Spinal cord (tissue), 10 donors: ENCODE measurements at places on chromosomes 11 and 22.

GRCh38 chr11:9056467-9056866, 34.9 kb downstream of the SCUBE2 start:
- no peak for DNase-seq

DNA sequence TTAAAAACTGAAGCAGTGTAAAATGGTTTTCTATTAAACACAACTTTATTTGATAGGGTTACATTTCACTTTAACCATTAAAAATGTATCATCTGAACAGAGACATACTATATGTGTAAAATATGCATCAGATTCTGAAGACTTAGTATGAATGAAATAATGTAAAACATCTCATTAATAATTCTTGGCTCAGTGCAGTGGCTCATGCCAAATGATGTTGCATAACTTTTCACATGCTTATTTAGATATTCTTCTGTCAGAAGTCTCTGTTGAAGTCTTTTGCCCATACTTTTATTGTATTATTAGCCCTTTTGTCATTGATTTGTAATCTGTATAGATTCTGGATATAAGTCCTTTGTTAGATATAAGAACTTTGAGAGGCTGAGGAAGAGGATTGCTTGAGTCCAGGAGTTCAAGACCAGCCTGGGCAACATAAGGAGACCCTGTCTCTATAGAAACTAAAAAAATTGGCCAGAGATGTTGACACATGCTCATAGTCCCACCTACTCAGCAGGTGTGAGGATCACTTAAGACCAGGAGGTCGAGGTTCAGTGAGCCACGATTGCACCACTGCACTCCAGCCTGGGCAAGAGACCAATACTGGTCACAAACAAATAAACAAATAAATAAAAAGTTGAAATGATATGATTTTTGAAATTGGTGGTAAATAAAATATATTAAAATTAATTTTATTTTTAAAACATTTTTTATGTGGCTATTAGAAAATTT, 73.8 kb upstream of the PARVA start:
- no peak for DNase-seq

GRCh38 chr11:122156940-122157382, 40.9 kb upstream of the BLID start:
- peak; percentile 39 for DNase-seq

DNA sequence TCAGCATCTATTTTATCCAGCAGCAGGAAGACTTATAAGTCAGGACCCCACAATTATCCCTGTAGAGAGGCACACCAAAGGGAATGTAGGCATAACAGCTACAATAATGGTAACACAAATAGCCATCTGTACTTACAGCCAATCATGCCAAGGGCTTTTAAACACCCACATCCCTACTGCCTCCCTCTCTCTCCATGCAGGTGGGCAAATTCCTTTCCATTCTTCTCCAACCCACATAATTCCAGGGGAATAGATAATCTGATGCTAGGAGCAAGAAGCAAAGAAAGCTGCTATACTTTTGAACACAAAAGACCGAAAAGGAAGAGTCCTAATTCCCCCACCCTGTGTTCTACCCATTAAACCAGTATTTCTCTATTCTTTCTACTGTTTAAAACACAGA, 46.7 kb downstream of the RBFOX2 start:
- no peak for DNase-seq

DNA sequence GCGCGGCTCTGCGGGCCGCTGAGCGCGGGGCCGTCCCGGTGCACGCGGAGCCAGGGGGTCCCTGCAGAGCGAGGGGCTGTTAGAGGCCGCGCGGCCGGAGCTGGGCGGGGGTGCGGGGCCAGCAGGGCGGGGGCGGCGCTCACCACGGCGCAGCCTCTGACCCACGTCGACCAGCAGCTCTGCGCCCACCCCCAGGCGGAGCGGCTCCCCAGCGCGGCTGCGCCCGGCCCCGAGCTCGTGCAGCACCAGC, 385 bp upstream of the SCO2 start:
- DNase-seq: no peak

DNA sequence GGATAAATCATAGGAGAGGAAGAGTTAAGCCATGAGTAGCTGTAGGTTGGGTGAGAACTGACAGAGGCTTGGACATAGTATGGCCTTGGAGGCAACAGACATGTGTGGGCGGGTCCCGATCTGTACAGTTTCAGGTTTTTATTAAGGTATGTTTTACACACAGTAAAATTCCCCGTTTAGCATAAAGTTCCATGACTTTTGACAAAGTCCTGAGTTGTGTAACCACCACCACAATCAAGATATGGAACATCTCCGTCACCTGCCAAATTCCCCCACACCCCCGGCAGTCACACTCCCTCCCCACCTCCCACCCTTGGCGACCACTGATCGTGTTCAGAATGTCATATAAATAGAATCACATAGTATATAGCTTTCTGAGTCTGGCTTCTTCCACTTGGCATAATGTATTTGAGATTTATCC, 68.1 kb downstream of the GRIK4 start:
- DNase-seq: no peak

DNA sequence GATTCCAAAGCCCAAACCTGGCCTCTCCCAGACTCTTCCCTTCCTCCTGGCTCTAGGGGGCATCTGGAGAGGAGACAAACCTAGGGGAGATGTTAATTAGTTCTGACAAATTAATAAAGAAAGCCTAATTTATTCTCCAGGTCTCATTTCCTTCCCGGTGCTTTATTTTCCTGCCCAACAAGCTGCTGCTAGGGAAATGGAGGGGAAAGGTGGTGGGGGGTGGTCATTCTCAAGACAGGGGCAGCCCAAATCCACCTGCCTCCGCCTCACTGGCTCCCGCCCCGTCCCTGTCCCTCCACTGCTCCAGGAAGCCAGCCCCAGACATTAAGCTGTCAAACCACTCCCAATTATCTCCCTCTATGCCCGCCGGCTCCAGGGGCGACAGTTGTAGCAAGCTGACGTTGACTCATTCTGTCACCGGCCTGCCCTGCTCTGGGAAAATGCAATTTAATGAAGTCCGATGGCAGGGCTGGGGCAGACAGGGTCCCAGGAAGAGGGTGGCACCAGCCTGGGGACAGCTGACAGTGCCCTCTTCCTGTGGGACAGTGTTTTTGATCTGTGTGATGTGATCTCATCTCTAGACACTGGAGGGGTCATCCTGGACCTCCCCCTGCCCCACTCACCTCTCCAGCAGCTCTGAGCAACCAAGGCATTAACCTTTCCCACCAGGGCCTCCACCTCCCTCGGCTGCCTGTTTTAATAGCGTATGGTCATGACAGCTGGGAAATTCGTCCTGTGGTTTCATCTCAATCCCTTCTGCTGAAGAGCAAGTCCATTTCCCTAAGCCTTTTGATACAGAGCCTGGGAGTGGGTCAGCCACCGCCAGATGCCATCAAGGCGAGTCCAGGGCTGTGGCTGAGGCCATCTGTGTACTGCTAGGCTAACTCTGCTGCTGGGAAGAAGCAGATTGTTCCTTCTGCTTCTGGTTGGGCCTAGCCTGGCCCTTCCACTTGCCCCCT, 27.1 kb downstream of the NECTIN1 start:
- DNase-seq: no peak

DNA sequence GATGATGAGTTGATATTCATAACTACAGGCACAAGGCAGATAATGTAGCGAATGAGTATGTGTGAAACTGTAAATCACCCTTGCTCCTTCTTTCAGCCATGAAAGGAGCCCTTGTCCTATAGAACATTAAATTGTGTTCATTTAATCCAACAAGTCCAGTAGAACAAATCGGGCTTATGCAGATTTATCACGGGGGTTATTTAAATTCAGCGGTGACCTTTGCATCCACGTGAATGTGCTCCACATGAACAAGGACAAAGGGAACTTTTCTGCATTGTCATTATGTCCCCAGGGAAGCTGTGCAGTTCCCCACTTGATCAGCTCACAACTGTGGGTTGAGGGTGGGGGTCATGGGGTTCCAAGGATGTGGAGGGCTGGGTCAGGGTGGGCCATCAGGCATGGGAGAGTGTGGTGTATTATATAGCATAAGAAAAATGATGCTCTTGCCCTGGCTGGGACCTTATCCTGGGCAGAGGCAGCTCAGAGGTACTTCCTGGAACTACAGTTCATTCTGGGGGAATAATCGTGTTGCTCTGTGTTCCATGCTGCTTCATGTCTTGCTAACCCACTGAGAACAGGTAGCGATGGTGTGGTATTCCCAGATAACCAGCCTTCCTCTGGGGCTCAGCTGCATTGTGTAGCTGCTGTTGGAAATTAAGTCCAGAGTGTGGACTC, 306.6 kb downstream of the FAT3 start:
- peak; percentile 53 for DNase-seq

- DNase-seq: no peak
Measured at GRCh38 chr22:28801845-28802594, 1.7 kb upstream of the XBP1 start.

GRCh38 chr22:35357883-35358621, 22.8 kb upstream of the HMOX1 start:
- no peak for DNase-seq

DNA sequence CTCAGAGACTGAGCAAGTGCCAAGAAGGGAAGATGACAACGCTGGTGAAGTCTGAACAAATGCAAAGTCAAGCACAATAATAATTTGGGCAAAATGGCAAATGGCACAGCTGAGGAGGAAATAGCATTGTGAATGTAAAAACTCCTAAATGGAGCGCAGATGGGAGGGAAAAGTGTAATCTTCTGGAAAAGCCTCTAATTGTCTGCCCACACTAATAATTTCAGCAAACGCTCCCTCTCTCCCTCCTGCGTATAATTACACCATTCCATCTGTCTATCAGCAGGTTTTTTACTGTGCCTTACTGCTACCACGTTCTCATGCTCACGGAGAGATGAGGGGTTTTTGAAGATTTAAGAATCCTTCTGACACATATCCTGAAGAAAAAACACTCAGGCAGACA, 302.6 kb downstream of the KIRREL3 start:
- peak; percentile 72 for DNase-seq

GRCh38 chr11:19320827-19321226, 80.1 kb upstream of the E2F8 start:
- DNase-seq: no peak

DNA sequence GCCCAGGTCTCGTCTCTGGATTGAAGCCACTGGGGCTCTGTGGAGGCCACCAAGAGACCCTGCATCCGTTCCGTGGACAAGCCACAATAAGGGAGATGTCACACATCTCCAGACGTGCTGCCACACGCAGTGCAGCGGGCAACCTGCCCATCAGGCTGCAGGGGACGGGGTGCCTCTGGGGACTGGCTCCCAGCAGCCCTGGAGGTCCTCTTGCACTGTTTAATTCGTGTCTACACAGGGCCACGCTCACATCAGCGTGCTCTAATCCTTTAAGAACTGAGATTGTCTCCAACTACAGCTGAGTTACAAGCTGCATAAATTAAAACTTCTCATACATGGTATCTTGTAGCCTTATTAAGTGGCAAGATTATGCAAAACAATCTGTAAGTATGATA, 1232.2 kb downstream of the BRD1 start:
- DNase-seq: no peak

DNA sequence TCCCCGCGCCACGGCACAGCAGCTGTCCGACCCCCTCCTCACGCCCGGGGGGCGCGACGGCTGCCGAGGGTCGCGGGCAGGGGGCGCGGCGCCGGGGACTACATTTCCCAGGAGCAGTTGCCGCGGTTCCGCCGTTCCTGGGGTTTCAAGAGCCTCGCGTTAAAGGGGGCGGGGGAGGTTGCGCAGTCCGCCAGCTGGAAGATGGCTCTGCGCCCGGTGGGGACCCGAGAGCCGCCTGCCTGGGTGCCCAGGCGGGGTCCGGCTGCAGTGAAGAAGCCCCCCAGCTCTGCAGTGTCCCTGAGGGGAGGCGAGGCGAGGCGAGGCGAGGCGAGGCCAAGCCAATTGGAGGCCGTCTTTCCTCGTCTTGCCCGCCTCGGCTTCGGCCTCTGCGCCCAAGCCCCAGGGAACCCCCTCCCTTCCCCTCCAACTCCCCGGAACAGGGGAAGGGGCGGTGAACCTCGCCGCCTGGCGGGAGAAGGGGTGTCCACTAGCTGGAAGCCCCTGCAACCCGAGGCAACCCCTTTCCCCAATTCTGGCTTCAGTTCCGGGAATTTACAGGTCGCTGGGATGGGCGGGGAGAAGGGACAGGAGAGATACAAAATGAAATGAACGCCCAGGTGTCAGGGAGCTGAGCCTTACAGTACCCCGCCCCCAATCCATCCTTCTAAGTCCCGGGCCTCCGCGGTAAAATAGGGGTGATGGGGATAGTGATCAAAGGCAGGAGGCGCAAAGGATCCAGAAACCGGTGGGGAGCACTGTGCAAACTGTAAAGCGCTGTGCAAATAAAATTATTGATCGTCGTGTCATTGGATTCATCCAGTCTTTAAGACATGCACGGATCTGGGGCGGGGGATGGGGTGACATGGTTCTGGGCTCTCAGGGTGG, 5.2 kb upstream of the GCAT start:
- peak; percentile 83 for DNase-seq

- DNase-seq: no peak
Measured at GRCh38 chr11:64090806-64091516, 55.2 kb downstream of the FLRT1 start.

DNA sequence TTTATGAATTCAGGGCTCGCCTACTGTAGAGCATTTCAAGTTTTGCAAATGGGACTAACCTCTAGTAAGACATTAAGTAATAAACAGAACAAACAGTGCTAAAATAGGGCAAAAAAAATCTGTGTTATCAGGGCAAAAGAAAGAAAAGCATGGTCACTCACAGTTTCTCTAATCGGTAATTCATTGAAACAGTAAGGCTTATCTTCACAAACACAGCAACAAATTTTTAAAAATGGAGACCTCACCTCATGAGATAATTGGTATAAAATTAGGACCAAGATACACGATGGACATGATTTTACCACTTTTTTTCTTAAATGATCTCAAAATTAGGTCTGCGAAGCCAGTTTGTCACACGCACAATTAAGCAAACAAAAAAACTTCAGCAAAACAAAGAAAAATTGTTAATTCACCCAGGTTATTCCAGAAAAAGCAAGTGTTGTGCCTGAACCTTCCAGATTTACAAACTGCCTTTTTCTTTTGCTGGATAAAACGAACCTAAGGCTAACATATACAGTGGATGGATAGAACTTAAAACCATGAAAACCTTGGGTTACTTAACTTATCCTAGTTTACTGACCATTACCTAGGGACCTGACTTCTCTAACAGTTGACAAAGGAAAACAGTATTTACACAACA, 1.4 kb downstream of the TMEM123 start:
- no peak for DNase-seq

GRCh38 chr11:73423506-73423905, 47.3 kb downstream of the RELT start:
- no peak for DNase-seq

DNA sequence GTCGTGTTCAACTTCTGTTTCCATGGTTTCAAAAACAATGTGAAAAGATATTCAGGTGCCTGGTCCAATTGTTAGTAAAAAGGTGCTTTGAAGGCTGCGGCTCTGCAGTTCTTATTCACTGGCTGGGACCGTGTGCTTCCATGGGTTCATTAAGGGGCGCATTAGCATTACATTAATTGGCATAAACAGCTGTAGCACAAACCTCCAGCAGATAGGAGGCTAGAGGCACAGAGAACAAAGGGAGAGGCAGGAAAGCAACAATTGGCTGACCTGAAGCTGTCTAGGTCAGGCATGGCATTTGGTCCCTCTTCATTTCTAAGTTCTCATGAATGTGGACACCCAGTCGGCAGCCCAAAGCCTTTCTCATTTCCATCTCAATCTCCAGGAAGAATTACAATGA, 16.6 kb downstream of the PAK1 start:
- DNase-seq: no peak

- no peak for DNase-seq
Measured at GRCh38 chr11:7548659-7549274, 35.0 kb downstream of the PPFIBP2 start.
